ENCODE measurements at places on chromosomes 12 and 14.

GRCh38 chr14:50544911-50545310 is 12.5 kb upstream of the MAP4K5 start:
- DNase-seq, result no peak

DNA sequence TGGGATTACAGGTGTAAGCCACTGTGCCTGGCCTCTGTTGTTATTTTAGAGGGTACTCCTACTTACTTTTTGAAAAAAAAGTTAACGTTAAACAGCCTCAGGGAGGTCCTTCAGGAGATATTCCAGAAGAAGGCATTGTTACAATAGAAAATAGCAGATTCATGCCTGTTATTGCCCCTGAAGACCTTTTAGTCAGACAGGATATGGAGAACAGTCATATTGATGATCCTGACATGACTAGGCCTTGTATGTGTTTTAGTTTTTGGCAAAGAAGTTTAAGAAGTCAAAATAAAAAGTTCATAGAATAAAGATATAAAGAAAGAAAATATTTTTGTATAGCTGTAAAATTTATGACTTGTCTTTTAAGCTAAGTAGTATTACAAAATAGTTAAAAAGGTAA is 45.3 kb downstream of the WASHC3 start:
- DNase-seq, result no peak

DNA sequence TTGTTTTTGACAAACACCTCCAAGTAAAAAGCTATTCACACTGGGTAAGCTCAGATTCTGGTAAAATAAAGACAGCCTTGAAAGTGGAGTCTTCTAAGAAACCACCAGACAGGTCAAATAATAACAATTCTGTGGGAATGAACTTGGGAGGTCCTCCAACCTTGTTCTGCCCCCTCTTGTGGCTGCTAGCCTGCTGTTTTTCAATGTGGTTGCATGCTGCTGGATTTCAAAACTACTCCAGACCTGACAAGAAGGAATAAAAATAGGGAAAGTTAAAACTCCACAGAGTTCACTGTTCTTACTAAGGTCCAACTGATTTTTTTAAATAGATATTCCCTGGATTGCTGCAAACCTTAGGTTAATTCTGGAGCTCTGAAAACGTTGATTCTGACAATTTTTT is 32.2 kb upstream of the RIN3 start:
- DNase-seq, result no peak

GRCh38 chr12:13835652-13836051 is 145.8 kb downstream of the GRIN2B start:
- no peak for DNase-seq

DNA sequence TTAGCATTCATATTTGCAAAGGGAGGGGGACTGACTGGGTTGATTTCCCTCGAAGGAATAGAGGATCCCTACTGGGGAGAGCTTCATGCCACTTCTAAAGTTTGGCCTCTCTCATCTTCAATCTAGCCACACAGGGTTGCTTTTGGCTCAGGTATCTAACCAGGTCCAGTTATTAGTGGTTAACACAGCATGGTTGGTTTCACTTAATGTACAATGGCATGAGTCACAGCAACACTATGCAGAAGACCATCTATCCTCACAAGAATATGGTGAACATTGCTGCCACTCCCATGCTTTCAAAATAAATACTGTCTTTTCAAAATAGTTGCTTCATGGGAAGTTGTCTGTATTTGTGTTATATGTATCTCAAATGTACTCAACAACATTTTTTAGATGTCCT is 6.6 kb upstream of the RAB3IP start:
- no peak for DNase-seq

- no peak for DNase-seq
Observed at GRCh38 chr14:66910311-66910840, 278.9 kb upstream of the GARIN2 start.

- no peak for DNase-seq
Observed at GRCh38 chr12:122943196-122943595, 23.1 kb downstream of the ABCB9 start.

DNA sequence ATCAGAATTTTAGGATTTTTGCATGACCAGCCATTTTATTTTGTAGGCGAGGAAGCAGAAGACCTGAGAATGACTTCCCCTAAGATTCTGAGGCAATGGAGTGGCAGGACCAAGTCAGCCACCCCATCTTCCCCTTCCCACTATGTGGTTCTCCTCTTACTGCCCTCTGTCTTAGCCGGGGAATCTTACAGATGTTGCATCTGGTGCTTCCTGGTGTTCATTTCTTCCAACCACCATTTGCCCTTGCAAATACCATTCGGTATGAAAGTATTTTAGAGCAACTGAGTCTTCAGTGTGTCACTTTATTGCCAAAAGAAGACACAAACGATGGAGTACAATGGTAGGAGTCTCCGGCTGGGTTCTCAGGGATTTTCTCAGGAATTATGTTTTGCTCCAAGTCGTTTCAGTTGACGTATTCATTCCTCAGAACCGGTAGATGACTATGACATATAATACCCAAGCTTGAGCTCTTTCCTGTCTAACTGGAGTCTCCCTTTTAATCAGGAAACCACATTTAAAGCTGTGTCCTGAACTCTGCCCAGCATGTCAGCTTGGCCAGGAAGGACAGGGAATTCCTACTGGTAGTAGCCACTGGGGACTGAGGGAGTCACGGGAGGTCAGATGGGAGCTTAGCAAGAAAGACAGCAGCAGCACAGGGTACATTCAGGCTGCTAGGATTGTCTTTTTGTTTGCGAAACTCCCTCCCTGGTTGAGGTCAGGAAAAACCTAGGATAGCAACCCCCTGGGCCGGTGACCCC is 87.0 kb downstream of the SAMD4A start:
- DNase-seq, result no peak

DNA sequence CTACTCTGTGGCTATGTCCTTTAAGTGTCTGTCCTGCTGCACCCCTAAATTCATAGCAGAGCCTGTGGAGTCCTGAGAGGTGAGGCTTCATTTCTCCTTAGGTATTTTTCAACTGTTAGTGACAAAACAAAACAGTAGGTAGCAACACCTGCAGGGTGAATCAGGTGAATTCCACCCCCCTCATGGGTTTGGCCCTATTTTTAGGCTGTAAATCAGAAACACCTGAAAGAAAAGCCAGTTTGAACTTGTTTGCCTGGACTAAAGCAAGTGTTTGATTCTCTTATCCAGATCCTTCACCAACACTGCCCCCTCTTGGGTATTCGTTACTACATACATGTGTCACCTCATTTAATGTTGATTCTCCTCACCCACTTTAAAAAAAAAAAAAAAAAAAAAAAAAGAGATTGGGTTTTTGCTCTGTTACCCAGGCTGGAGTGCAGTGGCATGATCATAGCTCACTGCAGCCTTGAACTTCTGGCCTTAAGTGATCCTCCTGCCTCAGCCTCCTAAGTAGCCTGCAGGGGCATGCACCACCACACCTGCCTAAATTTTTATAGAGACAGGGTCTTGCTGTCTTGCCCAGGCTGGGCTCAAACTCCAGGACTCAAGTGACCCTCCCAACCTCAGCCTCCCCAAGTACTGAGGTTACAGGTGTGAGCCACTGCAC is 10.3 kb downstream of the TBPL2 start:
- DNase-seq, result peak; percentile 58

GRCh38 chr12:113302886-113303640 is 31.8 kb downstream of the SLC8B1 start:
- DNase-seq, result peak; percentile 60

DNA sequence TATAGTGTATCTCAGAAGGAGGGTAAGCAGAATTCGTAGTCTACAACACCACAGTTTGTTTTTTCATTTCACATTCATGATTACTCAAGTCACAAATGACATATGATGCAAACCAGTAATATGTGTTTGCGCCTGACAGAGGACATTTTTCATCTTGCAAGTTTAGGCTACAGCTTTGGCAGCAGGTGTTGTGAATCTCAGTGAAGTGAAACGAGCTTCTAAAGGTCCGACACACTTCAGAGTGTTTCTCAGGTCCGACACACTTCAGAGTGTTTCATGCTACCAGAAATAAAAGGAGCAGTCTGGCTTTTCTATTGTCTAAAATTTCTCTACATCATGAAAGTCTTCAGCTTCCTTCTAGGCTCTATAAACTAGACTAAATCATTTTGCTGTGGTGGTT is 22.7 kb downstream of the CLEC14A start:
- no peak for DNase-seq

DNA sequence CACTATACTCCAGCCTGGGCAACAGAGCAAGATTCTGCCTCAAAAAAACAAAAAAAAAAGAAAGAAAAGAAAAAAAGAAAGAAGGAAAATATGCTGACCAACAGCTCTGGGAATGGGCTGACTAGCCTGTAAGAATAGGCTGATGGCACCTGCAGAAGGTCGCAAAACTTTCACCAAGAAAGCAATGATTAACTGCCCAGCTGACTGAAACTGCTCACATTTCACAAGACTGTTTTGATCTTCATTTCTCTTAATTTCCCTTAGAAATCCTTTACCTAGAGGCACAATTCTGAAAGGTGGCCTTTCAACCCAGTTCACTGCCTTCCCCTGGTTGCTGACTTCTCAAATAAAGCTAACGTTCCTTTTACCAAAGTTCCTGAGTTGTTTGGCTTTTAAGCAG is 12.4 kb downstream of the BEST3 start:
- no peak for DNase-seq

GRCh38 chr14:90666571-90666970 is 149.7 kb downstream of the TTC7B start:
- no peak for DNase-seq

- DNase-seq, result no peak
Observed at GRCh38 chr14:63952933-63953437, 100.2 kb downstream of the SYNE2 start.

DNA sequence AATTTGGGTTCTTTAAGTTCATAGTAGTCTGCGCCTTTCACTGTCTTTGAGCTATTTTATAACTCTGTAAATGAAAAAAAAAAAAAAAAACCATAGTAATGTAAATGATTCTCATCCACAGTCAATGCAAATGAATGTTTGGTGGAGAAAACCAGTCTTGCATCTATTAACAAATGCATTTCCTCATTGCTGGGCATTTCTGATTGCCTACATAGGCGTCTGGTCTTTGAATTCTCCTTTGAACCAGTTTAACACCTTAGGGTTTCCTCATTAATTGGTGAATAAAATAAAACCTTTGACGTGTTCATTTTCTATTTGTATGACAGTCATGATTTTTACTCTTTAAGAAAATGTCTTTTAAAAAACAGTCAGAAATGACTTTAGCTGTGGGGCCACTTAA is 114.8 kb downstream of the C12orf75 start:
- DNase-seq, result no peak

DNA sequence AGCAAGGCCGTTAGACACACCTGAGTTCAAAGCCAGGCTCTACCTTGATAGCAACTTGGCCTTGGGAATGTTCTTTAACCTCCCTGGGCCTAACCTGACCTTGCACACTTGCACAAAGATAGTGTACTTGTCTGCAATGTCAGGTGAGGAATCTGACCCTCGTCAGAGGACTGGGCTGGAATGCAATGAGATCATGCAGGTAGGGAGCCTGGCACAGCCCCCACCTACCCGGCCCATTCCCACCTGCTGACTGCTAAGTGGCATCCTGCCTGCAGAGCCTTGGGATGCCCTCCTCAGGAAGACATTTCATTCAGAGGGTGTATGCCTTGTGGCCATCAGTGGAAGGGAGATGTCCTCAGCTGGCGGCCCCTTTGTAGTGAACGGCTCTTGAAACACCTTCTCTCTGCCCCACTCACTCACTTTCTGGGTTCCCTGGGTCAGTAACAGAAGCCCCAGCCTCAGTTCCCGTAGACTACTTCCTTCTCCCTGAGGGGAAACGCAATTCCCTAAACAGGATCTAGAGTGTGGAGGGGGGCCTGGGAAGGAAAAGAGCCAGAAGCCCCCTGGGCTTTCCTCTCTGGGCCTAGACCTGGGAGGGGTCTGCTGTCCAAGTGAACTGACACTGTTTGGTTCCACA is 68.0 kb upstream of the DICER1 start:
- no peak for DNase-seq

GRCh38 chr12:51368640-51369517 is 22.3 kb downstream of the GALNT6 start:
- peak; percentile 96 for DNase-seq

DNA sequence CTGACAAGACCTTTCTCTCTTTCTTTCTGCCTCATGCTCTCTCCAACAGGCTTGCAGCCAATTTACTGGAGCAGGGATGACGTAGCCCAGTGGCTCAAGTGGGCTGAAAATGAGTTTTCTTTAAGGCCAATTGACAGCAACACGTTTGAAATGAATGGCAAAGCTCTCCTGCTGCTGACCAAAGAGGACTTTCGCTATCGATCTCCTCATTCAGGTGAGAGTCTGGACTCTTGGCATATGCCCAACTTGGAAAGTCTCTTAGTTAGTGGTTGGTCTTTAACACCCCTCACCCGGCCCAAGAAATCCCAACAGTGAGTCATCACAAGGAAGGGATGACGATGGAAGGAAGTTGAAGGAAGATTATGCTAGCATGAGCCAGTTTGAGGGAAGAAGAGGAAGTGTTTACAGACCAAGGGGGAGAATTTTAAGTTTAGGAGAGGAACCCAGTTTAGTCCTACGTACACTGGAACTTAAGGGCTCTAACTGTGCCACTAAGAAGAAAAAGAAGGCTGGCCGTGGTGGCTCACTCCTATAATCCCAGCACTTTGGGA is 189.7 kb downstream of the ETV6 start:
- DNase-seq, result no peak

GRCh38 chr14:64734990-64735389 is 30.8 kb downstream of the PLEKHG3 start:
- DNase-seq, result no peak

GRCh38 chr14:74904635-74905503 is 18.2 kb downstream of the RPS6KL1 start:
- no peak for DNase-seq

DNA sequence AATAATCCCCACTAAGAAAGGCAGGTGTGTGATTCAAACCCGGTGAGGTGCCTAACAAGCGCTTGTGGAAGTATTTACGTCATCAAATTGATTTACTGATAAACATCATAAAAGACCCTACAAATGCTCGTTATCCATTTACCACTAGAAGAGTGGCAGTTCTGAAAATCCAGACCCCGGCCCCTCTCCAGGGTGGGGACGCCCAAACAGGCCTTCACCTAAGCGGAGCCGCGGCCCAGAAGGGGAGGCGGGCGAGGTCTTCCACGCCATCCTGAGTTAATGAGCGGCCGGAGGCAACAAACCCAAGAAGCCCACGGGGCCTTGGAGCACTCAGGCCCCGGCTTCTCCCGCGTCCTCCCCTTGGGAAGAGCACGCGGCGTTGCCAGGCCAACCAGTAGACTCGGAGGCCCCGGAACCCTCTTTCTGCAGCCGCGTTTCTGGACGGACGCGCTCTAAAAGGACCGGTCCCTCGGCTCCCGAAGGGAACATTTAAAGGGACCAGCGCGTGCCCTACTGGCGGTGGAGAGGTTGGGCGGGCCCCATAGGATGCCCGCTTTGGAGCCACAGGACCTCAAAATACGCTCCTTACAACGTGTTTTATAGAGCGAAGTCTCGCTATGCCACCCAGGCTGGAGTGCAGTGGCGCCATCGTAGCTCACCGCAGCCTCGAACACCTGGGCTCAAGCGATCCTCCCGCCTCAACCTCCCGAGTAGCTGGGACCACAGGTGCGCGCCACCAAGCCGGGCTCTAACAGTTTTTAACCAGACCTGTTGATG is 3.5 kb downstream of the PTPN21 start:
- DNase-seq, result peak; percentile 56

GRCh38 chr12:694734-695503 is 31.7 kb upstream of the NINJ2 start:
- no peak for DNase-seq

GRCh38 chr12:473863-474577 is 14.3 kb downstream of the B4GALNT3 start:
- no peak for DNase-seq

GRCh38 chr12:93668919-93669418 is 8.2 kb upstream of the CRADD start:
- no peak for DNase-seq

GRCh38 chr14:23573384-23574015 is 5.1 kb downstream of the JPH4 start:
- DNase-seq, result no peak

GRCh38 chr12:111598637-111599452 is at the start of gene ATXN2:
TSS of gene ATXN2 (minus strand) at chr12:111599315. CDS start at chr12:111599034, 281 bp downstream.
- peak; percentile 78 for DNase-seq

Data from activated naive CD4-positive, alpha-beta T cell treated with anti-CD3 and anti-CD28 coated beads, Interleukin-2, amount 10 ng/mL, durations not matched to agents 7 days and 5 days (primary cell).